ENCODE measurements at places on chromosomes 5 and 9.

DNA sequence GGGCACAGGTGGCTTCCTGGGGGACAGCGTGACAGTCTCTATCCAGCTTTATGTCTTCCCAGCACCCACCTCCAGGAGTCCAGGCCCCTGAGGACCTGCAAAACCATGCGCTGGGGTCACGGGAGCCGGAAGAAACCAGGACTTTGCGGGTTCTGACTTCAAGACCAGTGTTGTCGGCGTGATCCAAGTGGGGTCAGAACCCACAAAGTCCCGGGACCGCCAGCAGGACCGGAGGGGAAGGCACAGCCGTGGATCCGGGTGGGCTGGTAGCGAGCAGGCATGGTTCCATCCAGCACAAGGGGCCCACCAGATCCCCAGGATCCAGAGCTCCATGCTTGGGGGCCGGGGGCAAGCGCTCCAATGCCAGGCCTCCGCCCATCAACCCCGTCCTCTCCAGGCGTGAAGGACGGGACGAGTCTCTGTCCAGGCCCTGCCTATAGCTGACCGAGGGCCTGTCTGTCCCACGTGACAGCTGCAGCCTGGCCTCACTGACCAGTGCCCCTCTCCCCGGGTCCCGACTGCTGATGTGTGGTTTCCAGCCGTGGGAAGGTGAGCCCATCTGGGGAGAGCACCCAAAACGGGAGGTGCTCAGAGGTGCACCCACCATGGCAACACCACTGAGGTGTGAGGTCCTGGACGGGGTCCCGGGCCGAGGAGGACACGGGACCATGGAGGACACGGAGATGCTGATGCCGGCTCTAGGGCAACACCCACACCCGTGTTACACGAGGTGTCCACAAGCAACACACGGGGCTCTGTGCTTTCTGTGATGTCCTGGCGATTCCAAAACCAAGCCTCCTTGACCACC, 48.9 kb downstream of the SLC12A7 start:
- no peak for DNase-seq

DNA sequence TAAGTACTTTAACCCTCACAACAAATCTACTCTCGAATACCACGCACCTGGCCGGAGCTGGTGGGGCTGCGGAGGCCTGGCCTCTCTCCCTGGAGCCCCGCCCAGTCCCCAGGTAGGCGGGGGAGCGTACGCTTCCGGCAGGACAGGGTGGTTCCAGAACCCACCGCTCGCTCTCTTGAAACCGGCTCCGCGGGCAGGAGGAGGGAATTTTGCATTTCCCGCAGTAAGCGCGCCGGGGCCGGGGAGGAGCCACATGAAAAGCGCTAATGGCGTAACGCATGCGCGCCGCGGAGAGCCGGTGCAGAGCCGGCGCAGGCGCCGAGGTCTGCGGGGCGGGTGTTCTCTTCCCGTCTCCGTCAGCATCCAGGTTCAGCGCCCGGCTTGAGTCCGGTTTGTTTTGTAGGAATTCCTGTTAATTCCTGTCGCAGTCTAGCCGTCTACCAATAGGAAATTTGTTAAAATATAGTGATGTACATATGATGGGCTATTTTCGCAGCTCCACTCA, 20.8 kb downstream of the CAVIN4 start:
- peak; percentile 77 for DNase-seq

- DNase-seq, result no peak
These were observed 160.9 kb downstream of the CEP120 start for GRCh38 chr5:123262216-123262823.

DNA sequence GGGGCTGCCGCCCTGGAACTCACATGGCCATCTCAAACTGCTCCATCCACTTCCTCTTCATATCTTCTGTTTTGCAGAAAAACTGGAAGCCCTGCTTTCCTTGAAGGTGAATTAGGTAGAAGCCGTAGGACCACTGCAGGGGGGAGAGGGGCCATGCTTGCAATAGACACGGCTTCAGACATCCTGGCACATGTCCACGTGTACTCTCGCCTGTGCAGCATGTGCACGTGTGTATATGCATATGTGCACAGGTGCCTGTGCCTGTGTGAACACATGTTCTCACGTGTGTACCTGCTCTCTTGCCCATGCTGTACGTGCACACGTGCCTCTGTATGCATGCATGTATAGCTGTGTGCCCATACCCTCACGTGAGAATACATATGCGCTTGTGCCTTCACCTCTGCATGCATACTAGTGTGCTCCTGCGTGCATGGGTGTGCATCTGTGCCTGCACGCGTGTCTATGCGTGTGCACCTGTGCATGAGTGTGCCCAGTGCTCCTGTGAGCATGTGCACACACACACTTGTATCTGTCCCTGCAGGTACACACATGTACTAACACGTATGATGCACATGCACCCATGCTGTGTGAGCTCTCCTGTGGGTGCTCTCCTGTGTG, 47.7 kb upstream of the SARDH start:
- no peak for DNase-seq
